ENCODE measurements at places on chromosomes 6 and 20.

DNA sequence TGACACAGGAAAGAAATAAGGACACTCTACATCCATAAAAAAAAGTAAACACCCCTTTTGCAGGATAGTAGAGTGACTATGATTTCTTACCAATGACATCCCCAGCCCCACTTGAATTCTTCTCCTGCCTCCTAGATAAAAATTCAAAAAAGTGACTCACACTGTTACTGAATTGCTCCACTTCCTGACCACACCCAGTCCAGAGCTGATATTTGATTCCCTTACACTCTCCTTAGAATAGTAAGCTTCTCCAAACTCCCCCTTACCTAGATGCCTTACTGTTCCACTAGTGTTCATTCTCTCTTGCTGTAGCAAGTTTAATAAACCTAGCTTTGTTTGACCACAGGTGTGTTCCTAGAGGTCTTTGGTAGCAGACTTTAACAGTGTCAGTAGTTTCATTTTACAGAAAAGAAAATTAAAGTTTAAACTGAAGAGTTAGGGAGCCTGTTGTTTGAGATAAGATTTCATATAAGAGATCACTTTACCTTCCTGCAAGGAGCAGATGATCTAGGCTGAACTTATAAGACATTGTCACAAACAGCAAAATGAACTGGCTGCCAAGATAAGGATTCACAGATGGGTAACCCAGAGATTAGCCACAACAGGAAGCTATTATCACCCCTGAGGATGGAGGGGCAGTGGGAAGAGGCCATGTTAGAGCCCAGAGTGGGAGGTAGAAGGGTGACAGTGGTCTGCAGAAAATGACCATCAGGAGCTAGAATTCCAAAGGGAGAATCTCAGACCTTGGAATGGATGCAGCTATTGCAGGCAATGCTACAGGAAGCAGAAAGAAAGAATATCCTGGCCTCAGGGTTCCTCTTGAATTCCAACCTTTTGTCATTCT lies 28.4 kb upstream of the BTN3A2 start:
- H3K27ac ChIP-seq, result no peak overlapping the region
- no peak for DNase-seq
- no peaks in the 10 kb centered on the region for H3K36me3 ChIP-seq
- H3K4me3 ChIP-seq, result no peak overlapping the region
- peaks cover under 1% of the 10 kb centered on the region for H3K27me3 ChIP-seq

DNA sequence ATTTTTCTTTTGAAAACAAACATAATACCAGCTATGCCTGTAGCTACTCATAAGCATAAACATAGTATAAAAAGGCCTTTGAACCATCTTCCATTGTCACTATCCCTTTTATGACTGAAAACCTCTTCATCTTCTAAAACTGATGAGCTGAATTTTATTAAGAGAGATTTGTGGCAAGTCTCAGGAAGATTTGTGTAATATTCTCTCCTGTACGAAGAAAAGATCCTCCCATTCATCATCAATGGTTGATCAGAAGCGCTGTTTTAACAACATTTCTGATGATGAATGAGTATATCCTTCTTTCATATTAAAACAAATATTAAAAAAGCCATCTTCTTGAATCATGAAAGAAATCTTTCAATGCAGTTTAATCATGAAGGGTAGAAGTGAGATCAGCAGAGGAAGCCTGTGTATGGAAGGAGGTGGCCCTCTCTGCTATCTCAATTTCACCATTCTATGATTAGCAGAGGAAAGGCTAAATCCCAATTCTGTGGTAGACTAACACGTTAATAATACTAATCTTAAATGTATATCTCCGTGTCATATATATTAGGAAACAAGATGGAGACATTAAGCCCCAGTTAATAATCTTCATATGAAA lies 430.2 kb downstream of the FRK start:
- no peaks in the 10 kb centered on the region for H3K36me3 ChIP-seq
- no peak overlapping the region for H3K4me3 ChIP-seq
- no peak overlapping the region for H3K27ac ChIP-seq
- H3K4me1 ChIP-seq, result no peaks in the 10 kb centered on the region
- no peak for DNase-seq

- peaks cover 17% of the 10 kb centered on the region for H3K4me1 ChIP-seq
- H3K27me3 ChIP-seq, result no peaks in the 10 kb centered on the region
- H3K27ac ChIP-seq, result no peak overlapping the region
- no peak overlapping the region for H3K4me3 ChIP-seq
- DNase-seq, result no peak
- no peaks in the 10 kb centered on the region for H3K36me3 ChIP-seq
Observed at GRCh38 chr6:46013639-46014038, 2.0 kb downstream of the CLIC5 start.

DNA sequence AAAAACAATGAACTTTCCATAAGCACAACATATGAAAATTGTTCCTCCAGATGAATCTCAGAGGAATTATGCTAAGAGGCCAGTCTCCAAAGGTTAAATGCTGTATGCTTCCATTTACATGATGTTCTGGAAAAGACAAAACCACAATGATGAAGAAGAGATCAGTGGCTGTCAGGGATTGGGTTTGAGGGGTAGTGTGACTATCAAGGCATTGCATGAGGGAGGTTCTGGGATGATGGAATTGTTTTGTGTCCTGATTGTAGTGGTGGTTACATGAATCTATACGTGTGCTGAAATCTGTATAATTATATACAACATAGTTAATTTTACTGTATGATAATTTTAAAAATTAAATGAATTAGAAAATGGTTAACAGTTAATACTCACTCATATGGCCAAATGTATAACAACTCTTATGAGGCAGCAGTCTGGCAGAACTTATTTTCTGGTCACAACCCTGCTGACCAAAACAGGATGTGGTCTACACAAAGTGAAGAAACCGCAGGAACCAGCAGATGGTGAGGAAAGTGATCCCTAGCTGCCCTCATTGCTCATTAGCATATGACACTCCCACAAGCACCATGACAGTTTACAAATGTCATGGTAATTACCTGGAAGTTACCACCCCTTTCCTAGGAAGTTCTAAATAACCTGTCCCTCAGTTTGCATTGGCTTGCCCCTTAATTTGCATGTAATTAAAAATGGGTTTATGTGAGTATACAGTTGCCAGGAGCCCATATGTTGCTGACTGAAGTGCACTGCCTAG lies 31.9 kb downstream of the NSFL1C start:
- H3K4me1 ChIP-seq, result peaks cover 28% of the 10 kb centered on the region
- H3K27me3 ChIP-seq, result no peaks in the 10 kb centered on the region
- peak; percentile 87 for DNase-seq
- H3K36me3 ChIP-seq, result no peaks in the 10 kb centered on the region

DNA sequence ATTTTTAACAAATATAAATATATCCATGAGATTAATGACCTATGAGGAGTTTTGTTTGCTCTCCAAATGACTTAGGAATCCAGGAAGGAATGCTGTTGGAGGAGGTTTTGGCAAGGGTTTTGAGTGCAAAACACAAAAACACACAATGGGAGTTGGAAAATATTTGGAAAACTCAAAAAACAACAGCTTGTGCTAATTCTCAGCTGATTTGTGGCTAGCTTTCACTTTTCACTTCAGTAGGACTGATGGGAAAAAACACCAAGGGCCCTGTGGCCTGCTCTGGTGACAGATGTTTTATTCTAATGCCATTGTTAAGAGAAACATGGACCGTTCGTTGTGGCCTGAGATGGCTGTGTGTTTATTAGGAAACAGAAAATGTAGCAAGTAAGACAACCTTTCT lies 113.9 kb downstream of the ALDH8A1 start:
- peaks cover 3% of the 10 kb centered on the region for H3K27me3 ChIP-seq
- H3K4me3 ChIP-seq, result no peak overlapping the region
- no peak for DNase-seq
- no peaks in the 10 kb centered on the region for H3K4me1 ChIP-seq
- no peaks in the 10 kb centered on the region for H3K36me3 ChIP-seq
- no peak overlapping the region for H3K27ac ChIP-seq

Measured in DND-41 (cell line).